ENCODE measurements at places on chromosomes 12 and 14. TPM values are rescaled to one million over a fixed set of nuclear protein-coding genes. Genes with fewer than 3 reads are reported as not detected.

GRCh38 chr14:28375295-28375694 is 391.3 kb upstream of the FOXG1 start:
- no peak overlapping the region for H3K4me3 ChIP-seq
- no peaks in the 10 kb centered on the region for H3K36me3 ChIP-seq
- H3K4me1 ChIP-seq, result no peaks in the 10 kb centered on the region

DNA sequence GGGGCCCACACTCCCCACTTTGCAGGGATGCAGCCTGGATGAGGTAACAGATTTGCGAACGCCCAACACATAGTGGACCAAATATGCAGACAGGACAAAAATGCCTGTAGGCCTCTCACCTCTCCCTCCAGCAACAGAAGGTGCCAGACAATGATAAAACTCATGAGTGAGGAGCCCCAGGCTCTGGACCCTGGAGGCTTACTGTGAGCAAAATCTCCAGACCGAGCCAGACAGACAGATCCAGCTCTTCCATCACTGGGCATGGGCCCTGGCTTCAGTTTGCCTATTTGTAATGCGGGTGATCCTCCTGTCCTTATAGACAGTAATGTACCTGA is 42.3 kb downstream of the IRF2BPL start:
- DNase-seq, result no peak
- peaks cover 15% of the 10 kb centered on the region for H3K4me1 ChIP-seq
- peaks cover 3% of the 10 kb centered on the region for H3K27me3 ChIP-seq
- peak overlapping the region; percentile 13 for H3K27ac ChIP-seq
- peaks cover 5% of the 10 kb centered on the region for H3K36me3 ChIP-seq
- H3K4me3 ChIP-seq, result no peak overlapping the region

GRCh38 chr12:13007496-13008233 is 7.6 kb upstream of the HEBP1 start:
- no peak overlapping the region for H3K4me3 ChIP-seq
- DNase-seq, result no peak
- no peaks in the 10 kb centered on the region for H3K36me3 ChIP-seq
- H3K4me1 ChIP-seq, result peaks cover under 1% of the 10 kb centered on the region
- peaks cover 36% of the 10 kb centered on the region for H3K27me3 ChIP-seq
- H3K27ac ChIP-seq, result no peak overlapping the region

- no peak overlapping the region for H3K4me3 ChIP-seq
- no peaks in the 10 kb centered on the region for H3K36me3 ChIP-seq
- no peak for DNase-seq
- H3K4me1 ChIP-seq, result no peaks in the 10 kb centered on the region
- peaks cover 13% of the 10 kb centered on the region for H3K27me3 ChIP-seq
These were observed 220.4 kb downstream of the ATP23 start for GRCh38 chr12:58161773-58162172.

DNA sequence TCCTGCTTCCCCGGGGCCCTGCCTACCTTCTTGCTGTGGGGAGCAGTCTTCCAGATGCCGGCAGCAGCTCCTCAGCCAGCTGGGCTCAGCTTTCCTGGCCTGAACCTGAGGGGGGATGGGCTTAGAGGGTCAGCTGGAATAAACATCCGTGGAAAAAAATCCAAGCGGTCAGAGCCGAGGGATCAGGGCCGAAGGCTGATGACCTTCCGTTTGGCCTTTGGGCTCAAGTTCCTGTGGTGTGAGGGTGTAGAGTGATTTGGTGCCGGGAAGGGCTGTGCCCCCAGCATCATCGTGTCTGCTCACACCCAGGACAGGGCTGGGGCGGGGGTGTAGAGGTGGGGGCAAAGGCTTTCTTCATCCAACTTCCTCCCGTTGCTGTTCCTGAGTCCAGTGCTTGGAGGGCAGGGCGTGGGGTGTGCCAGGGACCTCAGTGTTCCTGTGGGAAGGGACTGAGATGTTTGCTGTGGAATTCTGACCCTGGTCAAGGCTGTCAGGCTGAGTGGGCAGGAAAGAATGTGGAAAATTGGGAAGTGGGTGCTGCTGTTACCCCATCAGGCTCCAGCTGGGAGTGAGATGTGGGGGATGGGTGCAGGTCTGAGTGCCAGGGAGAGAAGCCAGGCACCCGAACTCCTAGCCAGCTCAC is 2.6 kb downstream of the SMIM41 start:
- peak; percentile 24 for DNase-seq
- H3K27me3 ChIP-seq, result peaks cover 4% of the 10 kb centered on the region
- peaks cover 6% of the 10 kb centered on the region for H3K36me3 ChIP-seq

GRCh38 chr12:82383930-82384552 is 25.7 kb downstream of the METTL25 start:
- no peak overlapping the region for H3K27ac ChIP-seq
- no peaks in the 10 kb centered on the region for H3K27me3 ChIP-seq
- H3K4me3 ChIP-seq, result no peak overlapping the region
- no peaks in the 10 kb centered on the region for H3K4me1 ChIP-seq

GRCh38 chr12:68131867-68132414 is 27.6 kb downstream of the IFNG start:
- peaks cover 43% of the 10 kb centered on the region for H3K36me3 ChIP-seq
- no peak overlapping the region for H3K27ac ChIP-seq
- peaks cover 23% of the 10 kb centered on the region for H3K4me1 ChIP-seq
- no peaks in the 10 kb centered on the region for H3K27me3 ChIP-seq
- no peak overlapping the region for H3K4me3 ChIP-seq

DNA sequence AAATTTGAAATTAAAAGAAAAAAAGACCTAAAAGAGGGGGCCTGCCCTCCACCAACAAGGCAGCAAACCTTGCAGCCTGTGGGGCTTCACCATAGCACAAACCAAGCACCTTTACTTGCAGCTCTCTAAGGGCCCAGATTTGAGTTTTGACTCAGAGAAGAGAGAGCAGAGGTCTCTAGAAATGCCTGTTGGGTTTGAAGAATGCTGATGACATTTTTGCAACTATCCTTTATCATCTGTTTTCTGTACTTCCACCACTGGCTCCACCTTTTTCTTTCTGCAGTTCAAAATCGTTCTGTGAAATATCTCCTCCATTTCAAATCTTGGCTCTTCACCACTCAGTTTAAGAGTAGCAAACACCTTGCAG is 83.8 kb upstream of the HMGA2 start:
- peak overlapping the region; percentile 78 for H3K27ac ChIP-seq
- H3K27me3 ChIP-seq, result peaks cover 26% of the 10 kb centered on the region
- no peak for DNase-seq
- H3K4me1 ChIP-seq, result peaks cover 7% of the 10 kb centered on the region
- H3K36me3 ChIP-seq, result no peaks in the 10 kb centered on the region

- H3K27ac ChIP-seq, result no peak overlapping the region
- no peaks in the 10 kb centered on the region for H3K27me3 ChIP-seq
- DNase-seq, result no peak
- no peak overlapping the region for H3K4me3 ChIP-seq
These were observed 129.1 kb downstream of the KITLG start for GRCh38 chr12:88451205-88451604.

GRCh38 chr14:65720171-65720570 is 307.6 kb downstream of the FUT8 start:
- no peak for DNase-seq
- H3K27ac ChIP-seq, result no peak overlapping the region
- no peaks in the 10 kb centered on the region for H3K27me3 ChIP-seq
- peaks cover 69% of the 10 kb centered on the region for H3K36me3 ChIP-seq
- peaks cover 21% of the 10 kb centered on the region for H3K4me1 ChIP-seq
- no peak overlapping the region for H3K4me3 ChIP-seq

DNA sequence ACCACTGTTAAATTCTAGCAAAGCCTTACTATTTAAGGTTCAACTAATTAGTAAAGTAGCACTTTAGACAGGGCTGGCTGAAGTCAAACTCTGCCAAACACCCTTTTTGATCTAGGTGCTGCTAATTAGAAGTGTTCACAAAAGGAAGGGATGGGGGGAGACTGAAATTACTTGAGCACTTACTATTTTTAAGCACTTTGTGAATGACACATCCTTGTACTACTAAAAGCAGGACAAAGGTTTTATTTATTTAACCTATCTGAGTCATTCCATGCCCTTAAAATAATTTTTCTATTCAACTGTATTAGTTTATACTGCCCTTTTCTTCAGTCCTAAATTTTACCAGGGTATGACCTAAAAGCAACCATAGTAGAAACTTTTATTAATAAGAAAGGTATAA is 20.1 kb downstream of the MBIP start:
- H3K4me3 ChIP-seq, result no peak overlapping the region
- no peaks in the 10 kb centered on the region for H3K27me3 ChIP-seq
- DNase-seq, result no peak
- peaks cover 36% of the 10 kb centered on the region for H3K36me3 ChIP-seq

DNA sequence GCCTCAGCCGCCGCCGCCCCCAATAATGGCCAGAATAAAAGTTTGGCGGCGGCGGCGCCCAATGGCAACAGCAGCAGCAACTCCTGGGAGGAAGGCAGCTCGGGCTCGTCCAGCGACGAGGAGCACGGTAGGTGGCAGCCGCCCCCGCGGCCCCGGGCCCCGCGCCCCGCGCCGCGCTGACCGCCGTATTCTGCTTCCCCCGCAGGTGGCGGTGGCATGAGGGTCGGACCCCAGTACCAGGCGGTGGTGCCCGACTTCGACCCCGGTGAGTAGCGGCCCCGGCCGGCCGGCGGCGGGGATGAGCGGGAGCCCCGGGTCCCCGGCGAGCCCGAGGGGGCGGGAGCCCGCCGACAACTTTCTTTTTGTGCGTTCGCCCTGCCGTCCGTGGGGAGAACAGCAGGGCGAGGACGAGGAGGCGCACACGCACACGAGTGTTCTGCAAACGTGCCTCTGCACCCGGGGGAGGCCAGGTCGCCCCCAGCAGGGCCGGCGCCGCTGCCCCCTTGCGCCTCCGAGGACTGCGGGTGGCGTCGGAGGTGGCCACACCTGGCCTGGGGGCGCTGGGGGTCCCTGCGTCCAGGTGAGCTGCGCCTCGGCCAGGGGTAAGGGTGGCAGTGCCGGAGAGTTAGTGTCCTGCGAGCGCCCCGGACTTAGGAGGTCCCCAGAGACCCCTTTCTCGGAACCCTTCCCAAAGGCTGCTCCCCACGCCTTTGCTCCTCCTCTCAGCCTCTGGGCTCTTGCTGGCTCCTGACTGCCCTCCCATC is 794 bp downstream of the RCOR1 start:
- peaks cover 17% of the 10 kb centered on the region for H3K4me1 ChIP-seq
- DNase-seq, result peak; percentile 77
- peak overlapping the region; percentile 95 for H3K4me3 ChIP-seq
- H3K27me3 ChIP-seq, result no peaks in the 10 kb centered on the region

DNA sequence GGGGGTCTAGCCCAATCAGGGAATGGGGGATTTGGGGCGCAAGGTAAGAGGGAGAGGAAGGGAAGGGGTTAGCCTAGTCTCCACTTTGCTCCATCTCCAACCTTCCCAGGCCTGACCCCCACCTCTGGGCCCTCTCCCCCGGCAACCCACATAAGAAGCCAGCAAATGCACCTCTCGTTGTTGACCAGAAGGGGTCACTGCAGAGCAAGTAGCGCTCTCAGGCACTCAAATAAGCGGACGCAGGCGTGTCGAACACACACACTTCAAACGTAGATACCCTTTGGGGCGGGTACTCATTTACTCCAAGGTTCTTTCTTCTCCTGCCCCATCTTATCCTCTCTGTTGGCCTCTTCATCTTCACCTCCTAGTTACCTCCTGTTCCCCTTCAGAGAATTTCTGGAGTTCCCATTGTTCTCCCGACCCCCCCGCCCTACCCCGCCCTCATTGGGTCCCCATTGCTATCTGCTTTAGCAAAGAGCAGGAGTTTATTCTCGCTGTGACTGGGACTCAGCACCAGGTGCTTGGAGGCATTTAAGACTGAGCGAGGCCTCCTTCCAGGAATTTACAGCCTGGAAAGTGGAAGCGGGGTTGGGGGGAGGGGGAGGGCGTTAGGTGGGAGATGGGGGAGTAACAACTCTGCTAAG is 1.5 kb upstream of the SRRM4 start:
- no peaks in the 10 kb centered on the region for H3K36me3 ChIP-seq
- peaks cover 26% of the 10 kb centered on the region for H3K27me3 ChIP-seq
- no peak overlapping the region for H3K27ac ChIP-seq
- DNase-seq, result no peak
- H3K4me1 ChIP-seq, result no peaks in the 10 kb centered on the region
- H3K4me3 ChIP-seq, result no peak overlapping the region

DNA sequence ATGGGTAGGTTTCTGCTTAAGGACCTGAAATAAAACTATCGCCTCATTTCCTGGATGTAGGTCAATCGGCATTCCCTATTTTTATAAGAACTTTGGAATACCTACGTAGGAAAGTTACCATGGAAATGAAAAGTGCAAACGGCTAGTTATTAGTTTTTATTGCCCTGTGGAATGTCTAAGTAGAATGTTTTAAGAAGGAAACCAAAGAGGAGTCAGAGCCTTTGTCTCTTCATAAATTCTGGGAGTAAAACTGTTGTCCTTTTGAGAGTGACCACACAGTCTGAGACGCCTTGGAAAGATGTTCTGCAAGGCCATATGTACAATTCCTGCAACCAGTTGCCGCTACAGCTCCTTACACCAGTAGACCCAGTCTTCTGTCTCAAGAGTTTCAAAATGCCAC is 176.0 kb upstream of the SEL1L start:
- H3K4me1 ChIP-seq, result no peaks in the 10 kb centered on the region
- no peak for DNase-seq

The OR6C2 gene
- not detected for total RNA-seq

The LBHD2 gene
- not detected for total RNA-seq

The NRL gene
- total RNA-seq, result 3.3 TPM

The KRT72 gene
- 0.65 TPM for total RNA-seq

The IKZF4 gene
- total RNA-seq, result 14.9 TPM

The RPS6KL1 gene
- total RNA-seq, result 2.6 TPM

The NUAK1 gene
- not detected for total RNA-seq

The TCL1A gene
- 0.75 TPM for total RNA-seq

The MYF5 gene
- not detected for total RNA-seq
